ENCODE measurements at places on chromosomes 11 and 22. TPM values are rescaled to one million over a fixed set of nuclear protein-coding genes. Genes with fewer than 3 reads are reported as not detected.

CRYBB3 gene
- 0.67 TPM for total RNA-seq

- DNase-seq: no peak
These were observed 1.1 kb upstream of the CD248 start for GRCh38 chr11:66317723-66318599.

GRCh38 chr11:16357775-16358174 is 1.4 kb upstream of the SOX6 start:
- DNase-seq: no peak

- no peak for DNase-seq
These were observed 61.2 kb upstream of the RCN1 start for GRCh38 chr11:32029721-32030120.

DNA sequence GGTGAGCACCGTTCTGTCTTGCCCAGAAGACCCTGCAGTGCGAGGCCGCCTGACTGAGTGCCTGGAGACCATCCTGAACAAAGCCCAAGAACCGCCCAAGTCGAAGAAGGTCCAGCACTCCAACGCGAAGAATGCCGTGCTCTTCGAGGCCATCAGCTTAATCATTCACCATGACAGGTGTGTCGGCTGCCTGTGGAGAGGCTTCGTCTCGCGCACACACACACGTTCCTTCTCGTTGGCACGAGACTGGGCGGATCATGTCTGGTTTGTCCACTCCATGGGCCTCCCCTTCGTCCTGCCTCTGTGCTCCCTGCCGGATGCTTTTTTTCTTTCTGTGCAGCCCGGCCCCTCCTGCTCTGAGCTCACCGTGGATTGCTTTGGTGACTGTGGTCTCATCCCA is 51.1 kb downstream of the MUC6 start:
- DNase-seq: no peak

RASL10A gene
- total RNA-seq: 2.6 TPM

GRCh38 chr22:46150655-46151477 is 540 bp downstream of the PPARA start:
- no peak for DNase-seq

- DNase-seq: no peak
These were observed 270.0 kb downstream of the SOX6 start for GRCh38 chr11:16086229-16086819.

All from Panc1 (cell line).